ENCODE measurements at places on chromosomes 11 and 22. TPM values are rescaled to one million over a fixed set of nuclear protein-coding genes. Genes with fewer than 3 reads are reported as not detected.

The TMEM151A gene
- 0.04 TPM for polyA plus RNA-seq

The OR5W2 gene
- polyA plus RNA-seq: not detected

The SAA4 gene
- not detected for polyA plus RNA-seq

The FIBIN gene
- polyA plus RNA-seq: 5.4 TPM

The ZBTB16 gene
- 4.6 TPM for polyA plus RNA-seq

The SPON1 gene
- polyA plus RNA-seq: 0.75 TPM

The EIF3D gene
- 129 TPM for polyA plus RNA-seq

The TRIM44 gene
- polyA plus RNA-seq: 6.2 TPM

The BMAL1 gene
- 9.1 TPM for polyA plus RNA-seq

The PRG3 gene
- not detected for polyA plus RNA-seq

The PANX1 gene
- 2.9 TPM for polyA plus RNA-seq

The FERMT3 gene
- 5.8 TPM for polyA plus RNA-seq

The LUZP2 gene
- polyA plus RNA-seq: 0.20 TPM

The CTTN gene
- polyA plus RNA-seq: 111 TPM

The SPTBN2 gene
- polyA plus RNA-seq: 61.3 TPM

The APOBEC3F gene
- 5.2 TPM for polyA plus RNA-seq

The ARHGAP8 gene
- 7.2 TPM for polyA plus RNA-seq

The MMP3 gene
- 0.24 TPM for polyA plus RNA-seq

The DDI1 gene
- not detected for polyA plus RNA-seq

The USH1C gene
- polyA plus RNA-seq: 0.08 TPM

The IGSF9B gene
- polyA plus RNA-seq: 0.93 TPM

All from esophagus (tissue), 2 donors.